NCI-H1436 treated with DMSO at 0.1 percent for 48 hours (cell line): ENCODE measurements at places on chromosomes 3 and 15.

DNA sequence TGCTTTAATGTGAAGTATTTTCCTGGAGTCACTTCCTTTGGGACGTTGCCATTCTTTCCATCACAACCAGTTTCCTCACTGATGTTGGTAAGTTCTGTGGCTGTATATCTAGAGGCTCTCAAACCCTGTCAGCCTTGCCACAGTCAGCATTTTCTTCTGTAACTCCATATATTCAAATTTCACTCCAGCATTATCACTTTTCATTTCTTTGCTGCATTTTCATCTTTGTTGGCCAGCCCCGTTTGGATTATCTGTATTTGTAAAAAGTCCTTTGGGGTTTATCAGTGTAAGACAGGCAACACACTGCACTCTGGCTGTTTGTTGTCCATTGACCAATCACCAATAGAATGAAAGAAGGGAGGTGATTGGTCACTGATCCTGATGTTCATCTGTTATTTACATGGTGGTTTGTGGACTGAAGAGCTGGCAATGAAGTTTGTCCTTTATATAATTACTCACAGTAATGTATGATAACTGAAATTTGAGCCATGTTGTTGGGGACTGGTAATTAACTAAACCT lies 20.3 kb downstream of the GMPS start:
- peak; percentile 32 for DNase-seq

DNA sequence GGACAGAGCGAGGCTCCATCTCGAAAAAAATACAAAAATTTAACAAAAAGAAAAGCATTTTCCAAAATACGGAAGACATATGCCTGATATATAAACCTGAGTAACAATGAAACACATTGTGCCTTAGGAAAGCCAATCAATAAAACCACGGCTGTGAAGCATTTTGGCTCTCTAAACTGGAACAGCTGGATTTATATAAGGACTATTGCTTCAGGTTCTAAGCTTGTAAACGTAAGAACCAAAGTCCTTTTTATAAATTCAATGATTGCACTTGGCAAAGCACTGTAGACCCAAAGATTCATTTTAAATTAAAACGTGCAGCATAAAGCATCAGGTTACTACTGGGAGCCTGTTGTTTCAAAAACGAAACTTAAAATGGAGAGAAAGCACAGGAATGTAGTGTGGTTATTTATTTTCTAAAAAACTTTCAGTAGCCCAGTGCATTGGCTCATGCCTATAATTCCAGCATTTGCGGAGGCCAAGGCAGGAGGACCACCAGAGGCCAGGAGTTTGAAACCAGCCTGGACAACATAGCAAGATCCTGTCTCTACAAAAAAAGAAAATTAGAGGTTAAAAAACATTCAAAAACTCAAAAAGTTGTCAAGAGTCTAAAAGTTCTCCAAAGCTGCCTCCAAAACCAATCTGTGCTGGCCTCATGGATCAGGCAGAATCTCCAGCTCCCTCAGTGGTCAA lies 61.5 kb downstream of the USF3 start:
- DNase-seq = no peak

DNA sequence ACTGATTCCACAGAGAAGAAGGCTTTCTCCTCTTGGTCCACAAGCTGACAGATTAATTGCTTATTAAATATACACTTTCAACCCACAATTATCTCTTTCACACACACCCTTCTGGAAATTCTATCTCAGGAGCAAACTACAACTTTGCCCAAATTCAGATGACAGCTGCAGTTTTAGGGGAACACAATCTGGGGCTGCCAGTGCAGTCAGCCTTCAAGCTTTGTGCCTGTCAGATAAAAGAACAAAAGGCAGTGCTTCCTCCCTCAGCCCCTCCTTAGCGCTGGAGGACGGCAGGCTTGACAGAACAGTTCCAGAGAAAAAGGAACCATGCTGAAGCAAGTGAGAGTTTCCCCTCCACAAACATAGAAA lies 99.6 kb downstream of the TMCC1 start:
- no peak for DNase-seq

GRCh38 chr3:77150759-77151158 lies 110.9 kb downstream of the ROBO2 start:
- no peak for DNase-seq

DNA sequence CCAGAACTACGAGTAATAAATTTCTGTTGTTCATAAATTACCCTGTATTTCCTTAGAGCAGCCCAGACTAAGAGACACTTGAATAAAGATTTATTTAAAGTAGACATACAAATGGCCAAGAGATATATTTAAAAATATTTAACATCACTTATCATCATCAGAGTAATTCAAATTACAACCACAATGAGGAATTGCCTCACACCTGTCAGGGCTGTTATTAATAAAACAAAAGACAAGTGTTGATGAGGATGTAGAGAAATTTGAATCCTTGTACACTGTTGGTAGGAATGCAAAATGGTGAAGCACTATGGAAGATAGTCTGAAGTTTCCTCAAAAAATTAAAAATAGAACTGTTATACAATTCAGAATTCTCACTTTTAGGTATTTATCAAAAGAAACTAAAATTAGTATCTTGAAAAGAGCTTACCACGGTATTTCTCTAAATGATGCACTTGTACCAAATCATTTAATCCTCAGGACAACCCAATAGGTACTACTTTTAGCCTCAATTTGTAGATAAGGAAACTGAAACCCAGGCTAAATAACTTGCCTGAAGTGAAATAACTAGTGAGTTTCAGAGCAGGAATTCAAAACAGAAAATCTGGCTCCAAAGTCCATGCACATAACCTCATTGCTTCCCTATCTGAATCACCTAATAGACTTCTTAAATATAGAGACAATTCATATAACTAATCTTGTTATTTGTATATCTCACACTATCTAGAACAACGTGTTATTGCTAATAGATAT lies 69.4 kb downstream of the ZBTB20 start:
- DNase-seq = no peak

GRCh38 chr3:119624002-119624720 lies 26.5 kb downstream of the PLA1A start:
- no peak for DNase-seq

GRCh38 chr3:190429681-190430080 lies 20.0 kb downstream of the TMEM207 start:
- no peak for DNase-seq
